ENCODE measurements at places on chromosomes 12 and 14. TPM values are rescaled to one million over a fixed set of nuclear protein-coding genes. Genes with fewer than 3 reads are reported as not detected.

DNA sequence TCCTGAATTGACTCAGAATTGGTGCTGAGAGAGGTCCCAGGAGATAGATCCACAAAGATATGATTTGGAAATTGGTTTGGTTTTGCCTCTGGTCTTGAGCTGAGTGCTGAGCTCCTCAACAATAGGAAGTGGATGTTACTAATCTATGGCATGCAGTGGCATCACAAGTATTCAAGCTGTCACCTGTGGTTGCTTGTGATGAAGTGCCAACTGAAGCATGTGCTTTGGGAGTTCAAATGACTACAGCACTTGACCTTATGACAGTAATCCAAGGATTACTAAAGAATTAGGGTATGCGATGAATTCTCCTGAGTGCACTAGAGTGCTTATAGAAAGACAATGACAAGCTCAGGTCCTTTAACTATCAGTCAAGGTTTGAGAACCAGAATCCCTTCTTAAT lies 406.2 kb downstream of the NOVA1 start:
- no peaks in the 10 kb centered on the region for H3K27me3 ChIP-seq
- H3K27ac ChIP-seq: no peak overlapping the region
- no peaks in the 10 kb centered on the region for H3K4me1 ChIP-seq
- no peak overlapping the region for H3K4me3 ChIP-seq

DNA sequence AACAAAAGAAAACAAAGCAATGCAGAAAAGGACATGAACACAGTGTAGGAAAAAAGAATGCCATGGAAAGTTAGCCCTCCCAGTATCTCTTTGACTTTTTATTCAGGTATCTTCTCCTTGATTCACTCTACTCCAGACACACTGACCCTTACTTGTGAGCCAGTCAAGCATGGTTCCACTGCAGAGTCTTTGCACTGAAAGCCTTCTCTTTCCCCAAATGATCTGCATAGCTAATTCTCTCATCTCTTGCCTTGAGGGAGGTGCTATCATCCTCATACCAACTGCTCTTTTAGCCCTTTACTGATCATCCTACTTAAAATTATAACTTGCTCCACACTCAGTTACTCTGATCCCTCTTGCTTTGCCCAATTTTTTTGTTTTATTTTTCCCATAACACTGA lies 101.2 kb upstream of the SLC16A7 start:
- no peak for DNase-seq
- H3K4me1 ChIP-seq: peaks cover 2% of the 10 kb centered on the region

The WSCD2 gene
- total RNA-seq: not detected

GRCh38 chr12:53972152-53972702 lies 699 bp upstream of the HOXC11 start:
- H3K4me3 ChIP-seq: no peak overlapping the region
- peaks cover 2% of the 10 kb centered on the region for H3K36me3 ChIP-seq
- H3K27ac ChIP-seq: no peak overlapping the region
- peaks cover 6% of the 10 kb centered on the region for H3K4me1 ChIP-seq
- H3K27me3 ChIP-seq: peaks cover 82% of the 10 kb centered on the region

- DNase-seq: no peak
- no peak overlapping the region for H3K4me3 ChIP-seq
- peaks cover 35% of the 10 kb centered on the region for H3K4me1 ChIP-seq
- H3K27me3 ChIP-seq: peaks cover 78% of the 10 kb centered on the region
Observed at GRCh38 chr12:102953221-102953620, 4.3 kb upstream of the ASCL1 start.

DNA sequence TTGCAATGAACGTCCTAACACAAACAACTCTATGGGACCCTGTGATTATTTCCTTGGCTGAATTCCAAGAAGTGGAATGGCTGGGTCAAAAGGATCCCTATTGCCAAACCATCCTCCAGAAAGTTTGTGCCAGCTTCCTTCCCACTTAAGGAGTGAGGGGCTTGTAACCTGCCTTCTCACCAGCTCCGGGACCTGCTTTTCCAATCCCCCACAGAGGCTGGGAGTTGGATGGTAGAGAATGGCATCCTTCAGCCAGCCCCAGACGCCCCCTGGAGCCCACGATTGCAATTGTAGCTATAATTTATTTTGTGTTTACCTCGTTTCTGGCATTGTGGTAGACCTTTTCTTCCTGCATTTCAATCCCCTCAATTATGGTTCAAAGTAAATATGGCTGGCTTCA lies 9.7 kb upstream of the ZDHHC22 start:
- H3K4me1 ChIP-seq: no peaks in the 10 kb centered on the region
- H3K27ac ChIP-seq: no peak overlapping the region
- DNase-seq: no peak
- peaks cover 23% of the 10 kb centered on the region for H3K27me3 ChIP-seq

The RFLNA gene
- total RNA-seq: not detected

DNA sequence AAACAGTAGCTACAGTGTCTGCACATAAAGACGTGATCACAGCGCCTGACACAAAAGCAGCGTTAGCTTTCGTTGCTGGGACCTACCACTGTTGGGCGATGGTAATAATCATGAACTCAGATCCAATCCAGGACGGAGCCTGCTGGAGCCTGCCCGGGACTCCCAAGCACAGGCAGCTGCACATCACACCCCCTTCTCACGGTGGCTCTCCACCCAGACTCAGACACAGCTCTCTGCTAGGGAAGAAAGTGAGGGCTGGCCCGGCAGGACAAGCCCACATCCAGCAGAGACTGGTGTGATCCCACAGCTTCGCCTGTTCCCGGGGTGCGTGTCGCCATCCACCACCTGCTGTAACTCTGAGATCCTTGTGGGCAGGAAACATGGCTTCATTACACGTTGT lies 49.9 kb upstream of the FOXN3 start:
- peaks cover 47% of the 10 kb centered on the region for H3K36me3 ChIP-seq
- H3K27ac ChIP-seq: peak overlapping the region; percentile 31
- no peaks in the 10 kb centered on the region for H3K27me3 ChIP-seq
- peaks cover 17% of the 10 kb centered on the region for H3K4me1 ChIP-seq
- no peak overlapping the region for H3K4me3 ChIP-seq
- no peak for DNase-seq

DNA sequence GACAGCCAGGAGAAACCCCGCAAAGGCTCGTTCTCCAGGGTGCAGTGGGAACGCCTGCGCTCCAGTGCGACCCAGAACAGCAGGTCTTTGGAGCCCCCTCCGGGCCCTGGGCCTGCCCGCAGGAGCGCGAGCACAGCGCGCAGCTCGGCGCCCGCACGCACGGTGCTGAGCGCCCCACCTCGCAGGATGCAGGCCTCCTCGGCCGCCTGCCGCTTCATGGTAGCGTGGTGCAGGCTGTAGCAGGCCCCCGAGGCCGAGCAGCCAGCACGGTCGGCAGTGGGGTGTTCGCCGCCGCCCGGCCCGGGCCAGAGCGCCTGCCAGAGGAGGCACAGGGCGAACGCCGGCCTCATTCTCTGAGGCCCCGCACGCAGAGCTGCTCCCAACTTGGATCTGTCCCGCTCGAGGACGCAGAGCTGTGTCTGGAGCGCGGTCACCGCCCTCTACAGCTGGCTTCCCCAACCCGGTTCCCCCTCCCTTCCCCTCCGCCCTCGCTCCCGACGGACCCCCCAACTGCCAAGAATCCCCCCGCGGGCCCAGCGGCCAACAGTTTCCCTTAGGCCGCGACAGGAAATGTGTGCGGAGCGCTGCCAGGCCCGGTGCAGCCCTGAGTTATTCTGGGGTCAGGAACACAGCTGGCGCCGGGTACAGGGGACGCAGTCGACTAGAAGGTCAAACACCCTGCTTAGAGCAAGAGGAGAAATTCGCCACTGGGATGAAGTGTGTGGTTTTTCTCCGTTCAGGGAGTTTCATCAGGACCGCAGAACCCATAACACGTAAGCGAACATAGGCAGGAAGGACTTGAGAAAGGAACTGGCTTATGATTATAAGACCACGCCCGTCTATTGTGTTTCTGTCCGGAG lies at the start of gene CLEC14A:
CLEC14A (minus strand) TSS at position 421 of the 860 bp plus-strand sequence; CDS start at position 350, 71 bp downstream.
- no peak within 1 kb of the TSS for H3K27ac ChIP-seq
- H3K36me3 ChIP-seq: no peaks in the 10 kb centered on the region
- no peak within 1 kb of the TSS for H3K4me3 ChIP-seq

- no peaks in the 10 kb centered on the region for H3K27me3 ChIP-seq
- H3K4me3 ChIP-seq: no peak overlapping the region
- H3K4me1 ChIP-seq: peaks cover 2% of the 10 kb centered on the region
- no peak for DNase-seq
Observed at GRCh38 chr12:50078281-50078680, 6.9 kb upstream of the SMARCD1 start.

The ST8SIA1 gene
- total RNA-seq: 0.39 TPM

DNA sequence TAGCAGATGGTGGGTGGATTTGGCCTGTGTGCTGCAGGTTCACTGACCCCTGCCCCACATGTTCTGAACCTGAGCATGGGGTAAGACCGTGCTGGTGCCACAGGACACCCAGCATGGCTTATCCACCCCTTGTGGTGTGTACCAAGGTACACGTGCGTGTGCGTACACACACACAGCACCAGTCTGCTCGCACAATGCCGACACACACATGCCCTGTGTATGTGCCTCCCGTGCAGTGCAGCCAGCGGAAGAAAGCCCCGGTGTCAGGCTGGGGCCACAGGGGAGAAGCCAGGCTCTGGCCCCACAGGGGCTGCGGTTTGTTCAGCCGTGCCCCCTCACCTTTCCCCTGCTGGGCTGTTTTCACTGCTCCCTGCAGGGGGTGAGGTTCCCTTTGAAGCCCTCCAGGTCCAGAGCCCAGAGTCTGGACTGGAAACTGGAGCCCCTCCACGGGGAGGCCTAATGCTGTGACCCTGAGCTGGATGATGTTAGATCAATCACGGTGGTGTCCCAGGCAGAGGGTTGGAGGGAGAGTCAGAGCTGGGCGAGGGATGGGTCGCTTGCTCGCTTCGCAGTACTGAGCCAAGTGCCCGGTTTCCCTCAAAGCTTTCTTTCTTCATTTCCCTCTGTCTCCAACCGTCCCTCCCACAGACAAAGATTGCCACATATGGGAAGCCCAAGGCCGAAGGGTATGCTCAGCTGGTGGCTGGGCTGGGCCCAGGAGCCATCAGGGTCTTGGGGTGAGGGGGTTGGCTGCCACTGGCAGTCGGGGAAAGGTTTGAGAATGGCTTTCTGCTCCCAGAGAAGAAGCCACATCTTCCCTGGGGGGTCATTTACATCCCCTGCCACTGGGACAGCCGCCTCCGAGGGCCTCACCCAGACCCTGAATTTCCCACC lies 6.2 kb downstream of the DTX1 start:
- H3K4me3 ChIP-seq: no peak overlapping the region
- H3K27ac ChIP-seq: no peak overlapping the region
- no peak for DNase-seq

- no peaks in the 10 kb centered on the region for H3K27me3 ChIP-seq
- peak overlapping the region; percentile 95 for H3K27ac ChIP-seq
- peaks cover 45% of the 10 kb centered on the region for H3K4me1 ChIP-seq
- no peak overlapping the region for H3K4me3 ChIP-seq
- peaks cover 46% of the 10 kb centered on the region for H3K36me3 ChIP-seq
Observed at GRCh38 chr14:89304561-89304960, 112.5 kb downstream of the FOXN3 start.

The CARMIL3 gene
- total RNA-seq: 1.7 TPM

The TMEM253 gene
- total RNA-seq: not detected

GRCh38 chr12:105355752-105356151 lies 25.3 kb downstream of the C12orf75 start:
- no peaks in the 10 kb centered on the region for H3K27me3 ChIP-seq
- no peak for DNase-seq
- H3K4me3 ChIP-seq: peak overlapping the region; percentile 41
- H3K27ac ChIP-seq: peak overlapping the region; percentile 68
- H3K4me1 ChIP-seq: peaks cover 72% of the 10 kb centered on the region

GRCh38 chr12:91133871-91134270 lies 22.6 kb upstream of the LUM start:
- H3K27ac ChIP-seq: no peak overlapping the region
- DNase-seq: no peak
- no peaks in the 10 kb centered on the region for H3K27me3 ChIP-seq
- no peak overlapping the region for H3K4me3 ChIP-seq
- H3K36me3 ChIP-seq: no peaks in the 10 kb centered on the region
- H3K4me1 ChIP-seq: no peaks in the 10 kb centered on the region

GRCh38 chr12:23281295-23281694 lies 656.3 kb downstream of the ETNK1 start:
- H3K27me3 ChIP-seq: no peaks in the 10 kb centered on the region
- no peaks in the 10 kb centered on the region for H3K4me1 ChIP-seq
- H3K27ac ChIP-seq: no peak overlapping the region
- no peak overlapping the region for H3K4me3 ChIP-seq
- DNase-seq: no peak

DNA sequence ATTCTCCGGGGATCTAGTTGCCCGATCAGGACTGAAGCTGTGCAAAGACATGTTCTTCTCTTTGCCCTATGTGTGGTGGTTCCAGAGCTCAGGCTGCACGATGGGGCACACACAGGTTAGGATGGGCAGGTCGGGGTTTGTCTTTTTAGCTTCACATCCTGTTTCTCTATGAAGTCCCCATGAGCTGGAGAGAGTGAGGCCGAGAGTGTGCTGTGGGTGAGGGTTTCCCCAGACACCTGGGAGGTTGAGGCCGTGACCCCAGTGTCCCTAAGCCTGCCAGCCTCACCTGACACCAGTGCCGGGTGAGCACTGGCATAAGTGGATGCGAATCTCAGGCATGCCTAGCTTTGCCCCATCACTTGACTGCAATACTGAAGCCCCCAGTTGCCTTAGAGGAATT lies 32.9 kb upstream of the IGF1 start:
- peaks cover 7% of the 10 kb centered on the region for H3K4me1 ChIP-seq
- no peak overlapping the region for H3K27ac ChIP-seq
- no peak for DNase-seq
- H3K27me3 ChIP-seq: peaks cover 7% of the 10 kb centered on the region
- no peak overlapping the region for H3K4me3 ChIP-seq
